Stimulated activated CD8-positive, alpha-beta memory T cell treated with anti-CD3 and anti-CD28 coated beads, Interleukin-2, amount 100 ng/mL, for 1 hour (primary cell): ENCODE measurements at places on chromosomes 3 and 15.

GRCh38 chr3:57112206-57112605 lies 51.7 kb downstream of the SPATA12 start:
- DNase-seq = no peak

GRCh38 chr3:26375843-26376530 lies 246.6 kb upstream of the LRRC3B start:
- DNase-seq = no peak

DNA sequence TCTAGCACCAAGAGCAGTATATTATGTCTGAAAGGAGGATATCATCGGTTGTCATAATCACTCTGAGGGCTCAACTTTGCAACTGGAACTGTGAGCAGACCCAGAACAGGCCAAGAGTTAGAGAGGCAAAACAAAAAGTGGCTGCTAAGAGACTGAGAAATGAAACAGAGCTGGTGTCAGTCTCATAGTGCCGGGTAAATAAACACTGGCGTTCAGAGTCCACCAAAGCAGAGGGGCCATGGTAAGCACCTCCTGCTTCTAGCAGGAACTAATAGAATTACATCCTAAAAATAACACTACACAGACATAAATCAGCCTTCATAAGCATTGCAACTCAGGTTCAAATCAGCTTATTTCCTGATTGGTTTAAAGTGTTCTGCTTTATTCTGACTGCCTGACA lies 10.3 kb upstream of the IL12A start:
- DNase-seq = no peak

- no peak for DNase-seq
Measured at GRCh38 chr3:182794455-182795388, 1.4 kb downstream of the ATP11B start.

DNA sequence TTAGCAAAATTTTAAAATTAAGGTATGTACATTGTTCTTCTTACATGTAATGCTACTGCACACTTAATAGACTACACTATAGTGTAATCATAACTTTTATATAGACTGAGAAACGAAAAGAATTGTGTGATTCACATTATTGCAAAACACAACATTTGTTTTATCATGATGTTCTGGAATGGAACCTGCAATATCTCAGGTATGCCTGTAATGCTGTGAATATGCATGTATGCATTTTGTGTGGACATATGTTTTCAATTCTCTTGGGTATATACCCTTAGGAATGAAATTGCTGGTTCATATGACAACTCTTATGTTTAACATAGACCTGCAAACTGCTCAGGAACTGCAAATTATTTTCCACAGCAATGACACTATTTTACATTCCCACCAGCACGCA lies 38.6 kb upstream of the TJP1 start:
- DNase-seq = no peak

DNA sequence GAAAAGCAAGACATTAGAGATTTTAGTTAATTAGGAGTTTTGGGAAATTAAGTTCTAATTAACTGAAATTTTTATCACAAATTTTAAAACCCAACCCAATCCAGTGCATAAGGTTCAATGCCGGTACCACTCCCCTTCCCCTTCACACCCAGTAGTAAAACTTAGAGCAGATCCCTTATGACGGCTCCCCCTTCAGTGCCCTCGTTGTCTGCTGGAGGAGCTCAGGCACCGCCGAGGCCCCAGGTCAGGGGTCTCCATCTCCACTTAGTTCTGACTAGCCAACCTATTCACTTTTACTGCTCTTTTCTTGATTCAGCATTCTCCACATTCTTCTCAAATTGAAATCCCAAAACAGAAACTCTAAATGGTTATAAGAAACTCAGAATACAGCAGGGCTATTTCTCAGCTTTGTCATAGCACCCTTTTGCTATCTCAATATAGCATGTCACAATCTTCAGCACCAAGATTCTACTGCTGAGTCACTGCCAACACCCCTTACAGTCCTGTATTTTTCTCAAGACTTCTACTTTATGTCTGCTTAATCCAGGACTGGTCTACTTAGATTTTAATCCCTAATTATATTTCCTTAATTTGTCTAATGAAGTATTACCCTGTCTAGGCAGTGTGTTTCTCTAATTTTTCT lies 39.8 kb downstream of the TUBGCP4 start:
- DNase-seq = no peak

DNA sequence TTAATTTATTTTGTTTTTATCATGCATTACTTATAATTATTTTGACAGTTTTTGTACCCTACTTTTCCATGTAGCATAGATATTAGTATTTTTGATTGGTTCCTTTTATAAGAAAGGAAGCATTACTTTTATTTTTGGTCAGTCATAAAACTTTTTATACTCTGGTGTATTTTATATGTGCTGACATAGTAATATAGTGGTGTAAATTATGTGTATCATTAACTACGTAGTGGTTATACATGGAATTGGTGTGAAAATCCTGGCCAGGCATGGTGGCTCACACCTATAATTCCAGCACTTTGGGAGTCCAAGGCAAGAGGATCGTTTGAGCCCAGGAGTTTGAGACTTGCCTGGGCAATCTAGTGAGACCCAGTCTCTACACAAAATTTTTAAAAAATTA lies 18.8 kb upstream of the NIPA2 start:
- DNase-seq = no peak

DNA sequence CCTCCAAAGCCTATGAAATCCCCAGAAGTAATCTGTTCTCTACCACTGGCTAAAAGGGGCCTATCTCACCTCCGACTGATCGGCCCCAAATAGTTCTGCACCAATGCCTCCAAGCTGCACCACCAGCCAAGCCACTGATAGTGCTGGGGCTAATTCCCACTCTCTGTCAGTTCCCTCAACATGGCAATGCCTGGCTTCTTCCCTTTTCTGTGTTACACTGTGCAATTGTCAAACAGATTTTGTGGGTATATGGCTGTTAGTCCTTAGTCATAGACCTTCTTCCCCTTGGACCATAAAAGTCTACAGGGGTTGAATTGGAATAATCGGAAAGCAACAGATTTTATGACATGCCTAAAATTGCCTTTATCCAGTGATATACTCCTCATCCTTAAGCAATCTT lies 9.3 kb upstream of the UBE2E2 start:
- DNase-seq = no peak

- DNase-seq = no peak
Measured at GRCh38 chr3:155682426-155683343, 62.2 kb downstream of the PLCH1 start.
